GF-D8 (cell line): ENCODE measurements at places on chromosomes 6 and 20.
A peak's percentile ranks its signal among the peaks of the same experiment; 100 is the strongest.

DNA sequence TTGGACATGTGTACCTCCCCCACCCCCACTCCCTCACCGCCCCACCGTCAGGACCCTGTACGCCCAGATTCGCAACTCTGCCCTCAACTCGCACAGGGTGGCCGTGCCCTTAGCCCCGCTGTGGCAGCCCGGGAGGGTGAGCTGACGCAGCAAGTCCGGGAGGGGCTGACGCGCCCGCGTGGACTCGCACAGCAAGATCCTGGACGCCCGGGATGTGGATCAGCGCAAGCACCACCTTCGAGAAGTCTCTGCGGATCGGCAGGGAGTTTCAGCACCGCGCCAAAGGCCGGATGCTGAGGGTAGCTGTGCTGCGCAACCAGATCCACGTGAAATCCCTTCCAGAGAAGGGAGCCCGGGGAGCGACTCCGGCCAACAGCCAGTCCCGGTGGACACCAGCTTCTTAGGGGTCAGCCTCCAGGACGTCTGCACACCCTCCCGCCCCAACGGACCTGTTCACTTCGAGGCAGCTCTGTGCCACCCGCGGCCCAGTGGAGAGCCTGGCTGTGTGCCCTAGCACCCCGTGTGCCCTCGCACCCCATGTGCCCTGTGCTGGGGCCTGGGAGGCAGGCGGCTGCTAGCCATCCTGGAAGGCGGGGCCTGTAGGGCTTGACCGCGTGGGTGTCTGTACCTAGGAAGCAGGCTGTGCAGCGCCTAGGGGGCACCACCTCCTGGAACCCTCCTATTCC lies 6.7 kb upstream of the GJA10 start:
- no peak for DNase-seq

- no peak for DNase-seq
These were observed 23.0 kb downstream of the PYGB start for GRCh38 chr20:25270829-25271251.

DNA sequence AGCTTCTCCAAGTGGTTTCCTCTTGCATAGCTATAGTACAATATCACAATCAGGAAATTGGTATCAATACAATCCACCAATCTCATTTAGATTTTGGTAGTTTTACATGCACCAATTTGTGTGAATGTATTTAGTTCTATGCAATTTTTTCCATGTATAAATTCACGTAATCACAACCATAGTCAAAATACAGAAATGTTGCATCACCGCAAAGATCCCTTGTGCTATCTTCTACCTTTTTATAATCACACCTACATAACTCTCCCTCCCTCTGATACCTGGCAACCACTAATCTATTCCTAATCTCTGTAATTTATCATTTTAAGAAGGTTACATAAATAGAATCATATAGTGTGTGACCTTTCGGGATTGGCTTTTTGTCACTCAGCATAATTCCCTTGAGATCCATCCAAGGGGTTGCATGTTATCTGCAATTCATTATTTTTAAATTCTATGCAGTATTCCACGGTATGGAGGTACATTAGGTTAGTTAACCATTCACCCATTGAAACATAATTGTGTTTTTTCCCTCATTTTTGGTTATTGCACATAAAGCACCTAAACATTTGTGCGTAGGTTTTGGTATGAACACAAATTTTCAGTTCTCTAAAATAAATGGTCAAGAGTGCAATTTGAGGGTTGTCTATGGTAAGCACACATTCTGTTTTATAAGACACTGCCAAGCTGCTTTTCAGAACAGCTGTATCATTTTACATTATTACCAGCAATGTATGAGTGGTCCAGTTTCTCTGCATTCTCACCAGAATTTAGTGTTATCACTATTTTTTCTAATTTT lies 95.1 kb upstream of the SLC22A23 start:
- no peak for DNase-seq

- DNase-seq: no peak
These were observed 222.1 kb upstream of the UFL1 start for GRCh38 chr6:96299525-96299924.

DNA sequence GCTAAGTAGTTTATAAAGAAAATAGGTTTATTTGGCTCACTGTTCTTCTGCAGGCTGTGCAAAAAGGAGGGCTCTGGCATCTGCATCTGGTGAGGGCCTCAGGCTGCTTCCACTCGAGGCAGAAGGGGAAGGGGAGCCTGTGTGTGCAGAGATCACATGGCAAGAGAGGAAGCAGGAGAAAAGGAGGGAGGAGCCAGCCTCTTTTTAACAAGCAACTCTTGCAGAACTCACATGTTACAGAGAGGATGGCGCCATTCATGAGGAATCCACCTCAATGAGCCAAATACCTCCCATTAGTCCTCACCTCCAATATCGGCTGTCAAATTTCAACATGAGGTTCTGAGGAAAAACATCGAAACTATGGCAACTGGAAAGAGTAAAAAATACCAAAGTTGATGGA lies 666.6 kb upstream of the SLC35B3 start:
- DNase-seq: no peak

GRCh38 chr6:52577778-52578463 lies 1.1 kb upstream of the TRAM2 start:
- peak; percentile 43 for DNase-seq

DNA sequence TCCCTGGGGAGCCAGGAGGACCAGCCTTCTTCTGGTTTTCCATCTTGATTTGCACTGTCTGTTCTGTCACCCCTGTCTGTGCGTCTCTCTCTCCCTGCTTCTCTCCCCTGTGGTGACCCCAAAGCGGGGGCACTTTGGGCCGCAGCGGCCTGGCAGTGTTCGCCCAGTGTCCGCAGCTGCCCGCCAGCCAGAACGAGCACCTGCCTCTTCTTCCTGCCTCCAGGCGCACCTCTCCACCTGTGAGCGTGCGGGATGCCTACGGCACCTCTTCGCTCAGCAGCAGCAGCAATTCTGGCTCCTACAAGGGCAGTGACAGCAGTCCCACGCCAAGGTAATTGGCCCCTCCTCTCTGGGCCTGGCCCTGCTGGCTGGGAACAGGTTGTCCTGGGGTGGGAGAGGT lies 30.8 kb downstream of the SNPH start:
- DNase-seq: no peak

DNA sequence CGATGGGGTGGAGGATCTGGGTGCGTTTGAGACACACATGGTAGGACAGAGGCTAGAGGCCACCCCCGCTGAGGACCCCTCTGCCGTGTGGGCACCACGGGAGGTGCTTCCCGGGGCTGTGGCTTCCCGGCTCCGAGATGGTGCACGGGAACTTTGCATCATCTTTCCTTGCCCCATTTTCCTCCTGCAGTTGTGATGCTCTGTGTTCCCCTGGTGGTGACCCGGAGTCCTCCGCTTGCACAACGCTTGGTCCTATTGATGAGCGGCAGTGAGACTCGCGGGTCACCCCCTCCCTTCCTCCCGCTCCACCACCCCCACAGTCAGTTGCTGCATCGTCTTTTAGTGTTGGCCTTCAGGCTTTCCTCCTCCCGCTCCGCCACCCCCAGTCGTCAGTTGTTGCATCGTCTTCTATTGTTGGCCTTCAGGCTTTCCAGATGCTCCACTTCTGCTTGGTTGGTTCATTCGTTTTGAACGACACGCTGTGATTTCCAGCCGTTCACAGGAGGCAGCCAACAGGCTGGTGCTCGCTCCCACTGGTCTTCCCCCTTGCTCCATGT lies 37.3 kb downstream of the PYGB start:
- no peak for DNase-seq

GRCh38 chr6:56714273-56714672 lies 71.6 kb upstream of the DST start:
- no peak for DNase-seq

DNA sequence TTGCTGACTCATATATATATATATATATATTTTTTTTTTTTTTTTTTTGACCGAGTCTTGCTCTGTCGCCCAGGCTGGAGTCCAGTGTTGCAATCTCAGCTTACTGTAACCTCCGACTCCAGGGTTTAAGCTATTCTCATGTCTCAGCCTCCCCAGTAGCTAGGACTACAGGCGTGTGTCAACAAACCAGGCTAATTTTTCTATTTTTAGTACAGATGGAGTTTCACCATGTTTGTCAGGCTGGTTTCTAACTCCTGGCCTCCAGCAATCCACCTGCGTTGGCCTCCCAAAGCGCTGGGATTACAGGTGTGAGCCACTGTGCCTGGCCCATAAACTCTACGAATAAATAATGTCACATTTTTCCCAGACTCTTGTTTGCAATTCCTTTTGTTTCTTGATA lies 4.8 kb downstream of the LRP11 start:
- DNase-seq: no peak

DNA sequence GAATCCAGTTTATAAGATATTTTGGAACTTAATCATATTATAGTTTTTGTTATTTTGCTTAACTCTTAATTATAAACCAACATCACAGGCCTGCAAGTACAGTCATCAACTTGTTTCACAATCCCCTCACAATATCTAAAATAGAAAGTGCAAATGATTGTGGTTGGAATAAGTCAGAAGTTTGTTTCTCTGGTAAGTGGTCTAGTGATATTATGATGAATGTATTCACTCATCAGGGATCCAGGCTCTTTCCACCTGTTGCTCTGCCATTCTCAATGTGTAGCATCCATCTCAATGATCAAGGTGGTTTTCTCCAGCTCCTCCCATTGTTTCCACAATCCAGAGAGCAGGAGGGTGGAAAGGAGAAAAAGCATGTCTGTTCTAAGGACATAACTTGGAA lies 54.2 kb downstream of the OPN5 start:
- DNase-seq: no peak

DNA sequence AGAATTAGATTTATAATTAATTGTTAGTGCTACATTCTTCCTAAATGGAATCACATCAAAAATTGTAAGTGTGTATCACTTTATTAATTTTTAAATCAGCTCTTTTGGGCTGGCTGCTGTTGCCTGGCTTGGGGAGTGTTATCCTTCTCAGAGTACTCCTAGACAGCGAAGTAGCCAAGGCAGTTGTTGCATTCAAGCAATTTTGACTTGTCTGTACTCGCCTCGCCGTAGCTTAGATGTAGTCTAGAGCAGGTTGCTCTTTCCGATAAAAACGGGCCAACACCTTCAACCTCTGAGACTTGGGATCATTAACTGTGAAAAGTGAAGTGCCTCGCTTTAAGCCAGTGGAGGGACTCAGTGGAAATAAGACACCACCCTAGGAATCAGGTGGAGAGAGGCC lies 151.3 kb downstream of the FARS2 start:
- DNase-seq: no peak

DNA sequence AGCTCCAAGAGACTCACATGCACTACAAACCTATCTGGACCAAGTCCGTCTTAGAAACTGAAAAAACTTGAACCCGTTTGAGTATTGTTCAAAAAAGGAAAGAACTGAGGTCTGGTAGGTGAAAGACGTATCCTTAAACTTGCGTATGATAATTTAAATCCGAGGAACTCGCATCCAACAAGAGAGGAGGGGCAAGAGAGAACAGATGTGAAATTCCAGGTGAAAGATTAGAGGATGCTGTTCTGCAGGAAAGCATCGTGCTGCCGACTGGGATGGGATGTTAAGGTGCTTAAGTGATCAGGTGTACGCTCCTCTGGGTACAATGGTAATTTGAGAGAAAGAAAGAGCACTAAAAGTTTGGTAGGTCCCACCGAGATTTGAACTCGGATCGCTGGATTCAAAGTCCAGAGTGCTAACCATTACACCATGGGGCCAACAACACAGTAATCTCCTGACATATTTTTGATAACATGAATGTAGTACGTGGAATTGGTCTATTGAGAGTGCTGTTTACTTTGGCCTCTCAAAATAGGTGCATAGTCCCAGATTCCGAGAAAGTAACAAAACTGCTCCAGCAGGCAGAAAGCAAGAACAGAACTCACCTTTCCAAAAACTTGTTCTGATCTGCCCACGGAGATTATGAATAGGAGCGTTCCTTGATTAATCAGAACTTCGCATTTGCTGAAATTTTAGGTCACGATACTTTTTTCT lies 53.5 kb upstream of the BTN3A2 start:
- DNase-seq: peak; percentile 45

GRCh38 chr6:32195652-32195901 lies 3.1 kb upstream of the GPSM3 start:
- peak; percentile 99 for DNase-seq

GRCh38 chr20:13904766-13905165 lies 85.6 kb downstream of the SEL1L2 start:
- DNase-seq: no peak

GRCh38 chr6:32752580-32752979 lies 10.8 kb downstream of the HLA-DQB2 start:
- DNase-seq: no peak

GRCh38 chr20:53958260-53958659 lies 112.1 kb downstream of the BCAS1 start:
- DNase-seq: no peak

- DNase-seq: peak; percentile 15
These were observed 13.5 kb upstream of the ZNF391 start for GRCh38 chr6:27374824-27375612.

GRCh38 chr6:31946370-31946885 lies 533 bp downstream of the CFB start:
- no peak for DNase-seq

DNA sequence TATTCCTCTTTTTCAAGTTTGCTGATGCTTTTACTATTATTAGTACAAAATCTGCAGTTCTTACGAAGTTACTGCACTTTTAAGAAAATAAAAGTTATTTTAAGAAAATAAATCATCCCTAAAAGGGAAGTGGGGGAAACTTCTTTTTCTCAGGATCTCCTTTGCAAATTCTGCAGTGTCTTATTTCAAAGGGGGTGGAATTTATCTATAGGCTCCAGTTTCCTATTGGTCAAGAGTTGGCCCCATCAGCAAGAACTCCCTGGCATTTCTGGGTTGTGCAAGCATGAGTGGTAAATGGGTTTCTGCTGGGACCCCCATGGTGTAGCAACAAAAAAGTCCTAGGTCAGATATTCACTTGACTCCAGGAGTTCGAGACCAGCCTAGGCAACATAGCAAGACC lies 136.3 kb upstream of the PRDM1 start:
- DNase-seq: no peak

- no peak for DNase-seq
These were observed 349.9 kb downstream of the THBS2 start for GRCh38 chr6:168903613-168904345.

- peak; percentile 18 for DNase-seq
These were observed 2.9 kb downstream of the PKIG start for GRCh38 chr20:44585057-44585963.

DNA sequence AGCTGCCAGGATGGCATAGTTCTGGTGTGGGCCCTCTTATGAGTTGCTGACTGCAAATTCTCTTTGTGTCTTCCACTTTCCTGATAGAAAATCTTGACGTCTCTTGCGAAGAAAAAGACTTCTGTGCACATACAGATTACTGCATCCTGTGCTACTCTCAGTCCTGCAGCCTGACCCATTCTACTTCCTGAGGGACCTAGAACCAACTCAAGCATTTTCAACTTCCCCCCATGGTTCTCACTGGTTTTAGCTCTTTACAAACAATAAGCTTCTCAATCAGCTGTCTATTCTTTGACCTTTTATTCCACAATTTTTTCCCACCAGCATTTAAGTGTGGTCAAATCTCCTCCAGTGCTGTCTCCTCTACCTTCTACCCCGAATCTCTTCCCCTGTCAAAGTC lies 13.4 kb upstream of the KLHL32 start:
- DNase-seq: no peak

- DNase-seq: no peak
These were observed 75.1 kb downstream of the COL12A1 start for GRCh38 chr6:75130784-75131183.
